NCI-H187 treated with DMSO at 0.1 percent for 48 hours (cell line): ENCODE measurements at places on chromosomes 4 and X.
A peak's percentile ranks its signal among the peaks of the same experiment; 100 is the strongest.

GRCh38 chr4:159349332-159349731, 246.5 kb downstream of the RAPGEF2 start:
- DNase-seq, result no peak

GRCh38 chr4:165426331-165426730, 47.5 kb downstream of the CPE start:
- no peak for DNase-seq

- DNase-seq, result no peak
These were observed 44.2 kb downstream of the TBC1D14 start for GRCh38 chr4:6953751-6954380.

GRCh38 chrX:116757491-116757890, 294.7 kb upstream of the CT83 start:
- no peak for DNase-seq

DNA sequence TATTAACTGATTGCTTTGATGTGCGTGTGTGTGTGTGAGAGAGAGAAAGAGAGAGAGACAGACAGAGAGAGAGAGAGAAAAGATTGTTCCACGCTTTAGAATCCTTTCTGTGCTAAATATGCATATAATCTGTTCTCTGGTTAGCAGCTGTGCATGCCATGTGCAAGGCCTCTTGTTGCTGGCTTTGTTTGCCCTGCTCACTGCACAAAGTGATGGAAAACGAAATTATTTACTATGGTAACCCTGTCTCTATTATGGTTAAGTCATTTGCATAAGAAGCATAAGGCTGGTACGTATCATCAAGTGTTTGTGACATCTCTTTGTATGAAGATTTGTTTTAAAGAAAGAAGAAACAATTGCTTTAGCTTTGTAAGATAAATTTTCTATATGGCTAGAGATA, 190.2 kb upstream of the POF1B start:
- DNase-seq, result no peak

DNA sequence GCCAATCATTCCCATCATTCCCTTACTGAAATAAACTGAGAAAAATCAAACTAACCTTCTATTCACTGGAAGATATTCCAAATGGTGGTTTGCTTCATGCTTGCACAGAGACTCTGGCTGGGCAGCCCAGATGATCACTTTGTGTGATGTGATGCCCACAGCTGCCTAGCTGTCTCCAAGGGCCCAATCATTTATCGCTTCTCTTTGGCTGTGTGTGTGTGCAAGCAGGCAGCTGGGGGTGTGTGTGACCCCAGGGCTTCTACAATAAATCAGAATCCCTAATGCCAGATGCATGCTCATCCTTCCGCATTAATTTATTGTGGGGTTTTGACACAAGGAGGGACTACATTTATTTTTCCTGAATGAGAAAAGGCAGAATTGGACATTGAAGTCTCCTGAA, 140.1 kb upstream of the NDP start:
- DNase-seq, result no peak

DNA sequence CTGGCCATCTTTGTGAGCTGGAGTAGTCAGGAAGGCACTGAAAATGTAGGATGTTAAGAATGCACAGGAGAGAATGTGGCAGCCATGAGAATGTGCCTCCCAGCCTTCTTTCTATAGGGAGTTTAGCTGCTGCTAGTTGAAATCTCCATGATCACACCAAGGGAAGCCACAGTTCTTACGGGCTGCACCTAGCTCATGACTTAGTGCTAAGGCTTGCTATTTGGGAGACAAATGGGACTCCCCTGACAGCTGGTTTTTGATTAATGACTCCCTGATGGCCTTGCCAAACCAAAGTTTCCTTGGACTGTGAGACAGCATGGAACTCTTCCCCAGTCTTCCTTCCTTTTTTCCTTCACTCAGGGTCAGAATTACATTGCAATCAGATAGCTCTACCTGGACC, 9.2 kb downstream of the CTSO start:
- DNase-seq, result no peak

DNA sequence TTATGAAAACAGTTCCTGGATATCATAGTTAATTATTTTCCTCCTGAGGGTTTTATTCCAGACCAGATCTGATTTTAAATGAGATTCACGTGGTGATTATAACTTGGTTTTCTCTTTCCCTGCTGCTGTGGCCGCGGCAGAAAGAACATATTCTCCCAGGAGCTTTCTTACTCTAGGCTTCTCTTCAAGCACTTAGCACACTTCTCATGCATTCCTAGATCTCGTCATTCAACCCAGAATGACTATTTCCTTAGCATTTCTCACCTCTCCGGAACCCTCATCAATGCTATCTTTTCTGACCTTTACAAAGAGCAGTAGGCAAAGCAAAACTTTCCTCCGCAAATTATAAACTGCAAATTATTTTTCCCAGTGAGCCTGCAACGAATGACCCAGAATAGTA, 122.9 kb downstream of the GPAT3 start:
- DNase-seq, result no peak

GRCh38 chrX:51395480-51395809, 62.8 kb downstream of the NUDT10 start:
- DNase-seq, result no peak

DNA sequence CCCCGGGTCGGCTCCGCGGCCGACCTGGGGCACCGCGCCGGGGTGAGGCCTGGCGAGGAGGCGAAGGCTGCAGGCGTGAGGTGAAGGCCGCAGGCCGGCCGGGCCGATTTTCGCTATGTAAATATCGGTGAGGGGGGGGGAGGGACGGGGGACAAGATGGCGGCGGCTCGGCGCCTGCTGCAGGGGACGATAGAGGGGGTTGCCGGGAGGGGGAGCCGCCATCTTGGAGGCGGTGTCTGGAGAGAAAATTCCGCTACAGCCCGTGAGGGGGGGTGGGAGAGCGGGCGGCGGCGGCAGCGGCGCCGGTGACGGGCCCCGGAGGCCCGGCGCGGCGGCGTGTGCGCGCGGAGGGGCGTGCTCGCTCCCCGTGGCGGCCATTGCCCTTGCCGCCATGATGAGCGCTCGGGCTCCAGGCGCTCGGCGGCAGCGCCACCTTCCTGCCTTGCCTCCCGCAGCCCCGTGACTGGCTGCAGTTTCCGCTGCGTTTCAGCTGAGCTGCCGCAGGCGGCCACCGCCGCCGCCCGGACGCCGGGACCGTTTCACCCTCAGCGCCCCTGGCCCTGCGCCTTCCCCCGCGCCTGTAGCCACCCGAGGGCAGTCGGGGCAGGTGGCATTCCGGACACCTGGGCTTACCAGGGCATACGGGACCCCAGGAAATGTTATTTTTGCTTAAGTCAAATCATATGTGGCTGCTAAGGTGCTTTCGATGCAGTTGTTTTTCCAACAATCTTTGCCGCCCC, 692 bp downstream of the ZFX start:
- peak; percentile 42 for DNase-seq

DNA sequence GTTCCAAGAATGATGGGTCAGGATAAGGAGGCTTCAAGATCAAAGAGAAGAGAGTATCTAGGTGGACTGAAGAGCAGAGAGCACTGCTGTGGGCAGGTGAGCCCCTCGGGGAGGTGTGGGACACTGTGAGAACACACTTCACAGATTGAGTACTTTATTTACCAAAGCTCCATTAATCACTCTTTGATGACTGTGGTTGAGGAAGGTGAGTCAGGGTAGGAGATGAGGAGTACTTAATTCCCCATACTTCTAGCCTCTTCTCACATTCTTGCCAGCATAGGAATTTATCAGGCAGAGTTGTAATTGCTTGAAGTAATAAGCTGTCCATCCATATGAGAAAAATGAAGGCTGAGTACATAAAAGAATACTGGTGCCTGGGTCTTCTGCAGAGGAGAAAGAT, 375.3 kb downstream of the PCDH10 start:
- DNase-seq, result no peak

- no peak for DNase-seq
These were observed 25.9 kb upstream of the FGFR3 start for GRCh38 chr4:1767061-1767769.

- no peak for DNase-seq
These were observed 219.9 kb upstream of the PACRGL start for GRCh38 chr4:20480165-20480947.

DNA sequence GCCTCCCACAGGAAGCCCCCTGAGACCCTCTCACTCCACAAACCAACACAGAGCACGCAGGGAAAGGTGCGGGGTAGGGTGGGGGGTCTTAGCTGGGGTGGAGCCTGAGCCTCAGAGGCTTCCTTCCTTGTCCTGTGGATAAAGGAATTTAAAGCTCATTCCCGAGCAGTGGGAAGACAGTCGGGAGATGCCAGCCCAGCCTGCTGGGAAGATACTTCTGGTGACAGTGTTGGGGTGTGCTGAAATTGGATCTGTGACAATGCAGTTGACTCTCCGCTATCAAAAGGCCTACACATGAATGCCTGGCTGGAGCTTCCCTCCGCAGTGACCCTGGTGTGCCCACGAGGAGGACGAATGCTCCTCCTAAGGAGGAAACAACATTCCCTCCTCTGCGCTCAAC, 45.5 kb downstream of the JAKMIP1 start:
- DNase-seq, result no peak

DNA sequence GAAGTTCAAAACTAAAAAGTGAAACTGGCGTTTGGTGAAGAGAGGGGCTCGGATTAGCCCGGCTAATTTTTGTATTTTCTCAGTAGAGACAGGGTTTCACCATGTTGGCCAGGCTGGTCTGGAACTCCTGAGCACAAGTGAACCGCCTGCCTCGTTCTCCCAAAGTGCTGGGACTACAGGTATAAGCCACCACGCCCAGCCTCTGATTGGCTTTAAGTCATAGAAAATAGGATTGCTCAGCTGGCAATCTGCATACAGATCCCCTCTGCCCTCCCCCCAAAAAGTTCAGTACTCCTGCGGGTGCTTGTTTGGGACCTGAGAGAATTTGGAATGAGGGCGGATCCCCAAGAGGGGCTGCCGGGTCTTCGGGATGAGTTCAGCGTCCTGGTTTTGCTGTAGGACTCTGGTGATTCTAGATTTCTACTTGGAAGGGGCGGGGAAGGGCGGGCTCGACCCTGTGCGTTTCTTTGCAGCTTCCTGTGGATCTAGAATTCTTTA, 537 bp upstream of the PRKX start:
- DNase-seq, result no peak

DNA sequence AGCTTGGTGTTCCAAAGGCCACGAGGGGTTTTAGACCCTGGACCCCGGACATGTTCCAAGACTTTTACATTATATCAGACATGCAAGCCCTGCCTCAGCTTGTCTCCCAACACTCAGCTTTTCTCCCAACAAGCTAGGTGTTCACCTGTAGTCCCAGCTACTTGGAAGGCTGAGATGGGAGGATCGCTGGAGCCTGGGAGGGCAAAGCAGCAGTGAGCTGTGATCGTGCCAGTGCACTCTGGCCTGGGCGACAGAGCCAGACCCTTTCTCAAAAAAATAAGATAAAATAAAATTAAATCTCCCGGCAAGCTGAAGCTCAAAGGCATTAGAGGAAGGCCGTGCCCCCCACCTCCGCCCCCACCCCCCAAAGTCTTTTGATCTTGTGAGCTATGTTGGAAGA, 13.7 kb downstream of the CTAG1A start:
- DNase-seq, result no peak

GRCh38 chrX:50697691-50698090, 116.3 kb downstream of the SHROOM4 start:
- DNase-seq, result no peak

GRCh38 chr4:41613386-41613785, 75.4 kb downstream of the LIMCH1 start:
- DNase-seq, result no peak

DNA sequence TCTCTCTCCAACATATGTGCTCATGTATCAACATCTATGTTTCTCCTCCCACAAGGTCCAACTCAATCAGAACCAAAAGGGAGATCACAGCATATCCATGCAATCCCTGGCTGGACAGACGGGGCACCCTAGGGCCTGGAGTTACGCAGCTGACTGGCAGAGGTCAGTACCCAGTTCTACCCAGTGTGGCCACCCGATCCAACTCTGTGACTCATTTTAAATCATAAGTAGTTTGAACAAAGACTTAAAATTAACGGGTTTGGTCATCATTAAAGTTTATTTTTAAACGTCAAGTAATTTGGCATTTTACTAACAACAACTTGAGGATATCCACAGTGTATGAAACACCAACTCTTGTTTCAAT, 59.5 kb downstream of the APBB2 start:
- DNase-seq, result no peak

- DNase-seq, result no peak
These were observed 5.7 kb downstream of the TRIM75 start for GRCh38 chr4:165059386-165059785.

DNA sequence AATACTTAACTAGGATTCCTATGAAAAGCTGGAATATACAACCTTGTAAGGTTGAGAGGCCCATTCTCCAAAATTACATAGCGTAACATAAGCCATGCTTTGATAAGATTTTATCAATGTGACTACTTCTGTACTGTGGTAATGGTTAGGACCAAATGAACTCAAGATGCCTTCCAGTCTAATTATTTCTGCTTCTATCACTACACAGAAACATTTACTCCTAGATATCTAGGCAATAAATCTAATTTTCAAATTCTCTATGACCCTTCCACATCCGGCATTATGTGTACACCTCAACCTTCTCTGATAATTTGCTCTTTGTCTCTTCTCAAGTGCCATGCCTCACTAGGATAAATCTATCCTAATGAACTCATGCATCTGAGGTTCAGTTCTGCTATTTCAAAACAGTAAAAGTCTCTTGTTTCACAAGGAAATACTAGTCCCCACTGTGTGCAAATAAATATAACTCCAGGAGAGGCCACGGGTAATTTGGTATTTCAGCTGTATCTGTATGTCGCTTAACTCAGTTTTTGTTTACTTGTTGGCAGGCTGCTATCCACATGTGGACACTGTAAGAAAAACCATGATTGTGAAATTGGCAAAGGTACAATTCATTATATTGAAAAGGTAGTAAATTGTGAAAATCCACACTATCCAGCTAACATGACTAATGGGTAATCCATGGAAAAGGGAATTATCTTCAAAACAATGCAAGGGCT, 93.3 kb downstream of the PRDM5 start:
- no peak for DNase-seq

- no peak for DNase-seq
These were observed 276.3 kb upstream of the DKK2 start for GRCh38 chr4:107312366-107312765.

- no peak for DNase-seq
These were observed 168.6 kb upstream of the KLF3 start for GRCh38 chr4:38495446-38495845.

DNA sequence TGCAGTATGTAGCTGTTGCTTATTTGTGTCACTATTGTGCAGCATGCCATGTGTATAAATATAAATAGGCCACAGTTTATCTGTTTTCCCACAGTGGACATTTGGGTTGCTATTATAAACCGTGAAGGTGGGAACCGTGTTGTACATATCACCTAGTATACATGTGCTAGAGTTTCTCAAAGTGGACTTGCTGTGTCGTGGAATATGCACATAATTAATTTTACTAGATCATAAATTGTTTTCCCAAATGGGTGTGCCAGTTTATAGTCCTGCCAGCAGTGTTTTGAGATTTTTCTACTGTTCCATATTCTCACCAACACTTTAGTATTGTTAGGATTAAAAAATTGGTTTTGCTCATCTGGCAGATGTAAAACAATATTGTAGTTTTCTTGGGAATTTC, 38.5 kb downstream of the PRIMPOL start:
- no peak for DNase-seq
